Liver (tissue), 10 donors: ENCODE measurements at places on chromosomes 16 and 17. TPM values are rescaled to one million over a fixed set of nuclear protein-coding genes. Genes with fewer than 3 reads are reported as not detected.

DNA sequence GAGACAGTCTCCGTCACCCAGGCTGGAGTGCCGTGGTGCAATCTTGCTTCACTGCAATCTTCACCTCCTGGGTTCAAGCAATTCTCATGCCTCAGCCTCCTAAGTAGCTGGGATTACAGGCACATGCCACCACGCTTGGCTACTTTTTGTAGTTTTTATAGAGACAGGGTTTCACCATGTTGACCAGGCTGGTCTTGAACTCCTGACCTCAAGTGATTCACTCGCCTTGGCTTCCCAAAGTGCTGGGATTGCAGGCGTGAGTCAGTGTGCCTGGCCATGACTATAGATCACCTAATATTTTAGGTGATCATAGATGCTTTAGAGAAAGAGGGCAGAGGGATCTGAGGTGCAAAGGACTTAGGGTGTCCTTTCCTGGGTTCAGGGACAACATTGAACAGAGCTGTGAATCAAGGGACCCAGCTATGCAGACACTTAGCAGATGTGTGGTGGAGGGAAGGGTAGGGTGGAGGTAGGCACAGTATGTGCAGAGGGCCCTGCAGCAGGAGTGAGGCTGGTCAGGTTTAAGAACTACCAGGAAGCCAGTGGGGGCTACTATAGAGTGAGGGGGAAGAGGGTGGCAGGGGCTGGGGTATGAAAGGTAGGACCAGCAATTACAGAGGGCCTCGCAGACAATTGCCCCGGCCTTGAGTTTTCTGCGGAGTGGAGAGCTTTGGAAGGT, 116.5 kb downstream of the CMIP start:
- DNase-seq, result no peak
- no peaks in the 10 kb centered on the region for H3K27me3 ChIP-seq
- H3K4me3 ChIP-seq, result no peak overlapping the region
- no peak overlapping the region for H3K27ac ChIP-seq
- H3K4me1 ChIP-seq, result peaks cover 8% of the 10 kb centered on the region

- no peaks in the 10 kb centered on the region for H3K36me3 ChIP-seq
- H3K27me3 ChIP-seq, result no peaks in the 10 kb centered on the region
- DNase-seq, result no peak
These were observed 112.1 kb downstream of the UTP18 start for GRCh38 chr17:51372345-51373004.

DNA sequence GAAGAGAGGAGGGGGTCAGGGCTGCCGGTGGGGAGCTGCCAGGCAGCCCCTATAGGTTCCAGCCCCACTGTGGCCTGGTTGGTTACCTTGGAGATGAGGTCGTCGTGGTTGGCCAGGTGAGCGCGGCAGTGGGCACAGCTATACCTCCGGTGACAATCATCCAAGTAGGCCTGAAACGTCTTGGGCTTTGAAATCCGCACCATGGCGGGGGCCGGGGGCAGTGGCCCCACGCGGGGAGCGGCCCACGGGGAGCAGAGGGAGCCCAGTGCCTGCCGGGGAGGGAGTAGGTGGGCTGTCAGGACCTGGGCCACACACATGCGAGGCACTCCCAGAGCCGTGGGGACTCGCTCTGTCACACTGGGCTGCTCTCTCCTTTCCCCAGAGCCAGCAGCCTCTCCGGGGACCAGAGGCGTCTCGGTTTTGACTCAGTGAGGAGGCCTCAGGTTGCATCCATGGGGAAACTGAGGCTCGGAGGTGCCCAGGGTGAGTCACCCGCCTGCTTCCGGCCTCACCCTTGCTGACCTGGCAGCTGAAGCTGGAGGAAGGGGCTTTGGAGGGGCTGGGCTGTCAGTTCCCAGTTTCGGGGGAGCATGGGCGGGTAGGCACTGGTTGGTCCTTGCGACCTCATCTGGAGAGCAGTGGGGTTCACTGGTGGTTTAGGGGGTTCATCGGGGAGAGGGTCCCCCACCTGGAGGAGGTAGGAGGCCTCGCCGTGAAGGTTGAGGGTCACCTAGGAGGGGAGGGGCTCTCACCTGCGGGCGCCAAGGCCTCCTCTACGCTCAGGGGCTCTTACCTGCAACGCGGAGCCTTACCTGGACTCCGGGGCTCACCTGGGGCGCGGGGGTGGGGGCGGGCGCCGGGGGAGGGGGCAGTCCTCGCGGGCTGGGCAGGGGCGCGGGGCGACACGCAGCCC, 591 bp downstream of the YPEL3 start:
- H3K36me3 ChIP-seq, result peaks cover 6% of the 10 kb centered on the region
- H3K4me1 ChIP-seq, result peaks cover 38% of the 10 kb centered on the region
- H3K27ac ChIP-seq, result peak overlapping the region; percentile 69
- peak; percentile 54 for DNase-seq
- H3K27me3 ChIP-seq, result no peaks in the 10 kb centered on the region

DNA sequence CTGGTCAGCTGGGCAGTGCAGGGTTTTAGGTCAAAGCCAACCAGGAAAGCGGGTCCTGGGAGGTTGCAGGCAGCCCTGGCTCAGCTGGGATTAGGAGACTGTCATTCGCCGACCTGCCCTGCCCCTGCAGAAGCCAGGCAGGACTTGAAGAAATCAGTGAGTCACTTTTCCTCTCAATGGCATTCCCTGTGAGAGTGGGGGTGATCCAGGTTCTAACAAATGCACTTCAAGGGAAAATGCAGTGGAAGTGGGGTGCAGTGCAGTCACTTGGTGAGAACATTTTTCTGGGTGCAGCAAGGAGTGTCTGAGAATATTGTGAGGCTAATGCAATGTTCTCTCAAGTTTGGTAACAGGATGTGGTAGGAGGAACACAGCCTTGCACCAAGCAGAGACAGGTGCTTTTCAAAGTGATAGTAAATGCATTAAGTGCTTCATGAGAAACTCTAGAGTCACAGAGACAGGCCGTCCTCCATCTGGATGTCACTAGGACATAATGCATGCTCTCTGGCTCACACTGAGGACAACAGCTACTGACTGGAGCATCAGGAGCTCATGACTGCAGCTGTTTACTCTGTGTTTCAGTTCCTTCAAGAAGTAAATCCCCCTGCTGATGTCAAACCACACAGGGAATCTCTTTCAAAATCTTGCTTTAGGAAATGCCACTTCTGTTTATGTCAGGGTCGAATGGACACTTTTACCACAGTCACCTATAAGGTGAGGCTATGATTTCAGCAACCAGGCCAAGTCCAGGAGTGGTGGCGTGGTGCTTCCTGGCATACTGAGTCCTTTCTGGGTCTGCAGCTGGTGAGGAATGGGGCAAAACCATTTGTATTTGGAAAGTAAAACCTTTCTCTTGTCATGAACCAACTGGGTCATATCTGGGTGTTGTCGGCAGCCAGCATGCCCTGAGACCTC, 16.7 kb downstream of the CDK5R1 start:
- H3K36me3 ChIP-seq, result no peaks in the 10 kb centered on the region
- no peak for DNase-seq
- H3K4me1 ChIP-seq, result no peaks in the 10 kb centered on the region
- H3K4me3 ChIP-seq, result no peak overlapping the region
- H3K27ac ChIP-seq, result peak overlapping the region; percentile 53
- H3K27me3 ChIP-seq, result no peaks in the 10 kb centered on the region

DNA sequence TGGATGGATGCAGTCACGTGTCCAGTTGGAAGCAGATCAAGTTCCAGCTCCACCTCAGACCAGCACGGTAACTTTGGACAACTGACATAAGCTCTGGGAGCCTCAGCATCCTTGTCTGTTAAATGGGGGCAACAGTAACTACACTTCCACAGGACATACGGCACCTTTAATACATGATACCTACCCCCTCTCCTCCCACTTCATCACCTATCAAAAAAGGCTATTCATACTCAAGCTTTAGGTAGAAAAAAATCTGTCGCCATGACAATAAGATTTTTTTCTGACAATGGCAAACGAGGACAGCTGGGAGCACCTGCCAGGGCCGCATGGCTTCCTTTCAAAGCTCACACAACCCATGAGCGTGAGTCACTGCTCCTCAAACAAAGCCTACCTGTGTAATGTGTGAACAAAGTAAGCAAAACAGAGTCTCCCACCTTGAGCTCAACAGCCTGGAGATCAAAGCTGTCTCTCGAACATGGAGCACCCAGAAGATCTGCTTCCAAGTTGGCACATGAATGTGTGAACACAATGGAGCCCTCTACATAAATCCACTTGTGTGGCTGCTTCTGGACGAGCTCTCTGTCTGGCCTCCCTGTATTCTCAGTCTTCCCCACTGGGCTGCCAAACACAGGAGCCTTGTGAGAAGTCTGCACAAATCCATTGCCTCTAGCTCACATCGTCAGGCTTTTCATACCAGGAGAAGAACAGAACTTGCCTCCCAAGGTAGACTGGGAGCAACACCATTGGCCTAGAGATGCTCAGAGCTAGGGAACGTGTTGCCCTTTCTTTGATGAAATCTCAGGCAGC, 459.7 kb downstream of the SOX9 start:
- no peak overlapping the region for H3K27ac ChIP-seq
- H3K36me3 ChIP-seq, result no peaks in the 10 kb centered on the region
- H3K4me1 ChIP-seq, result no peaks in the 10 kb centered on the region
- H3K4me3 ChIP-seq, result no peak overlapping the region
- DNase-seq, result no peak

The ASGR1 gene
- total RNA-seq, result 401 TPM

The ZNF629 gene
- total RNA-seq, result 3.3 TPM

DNA sequence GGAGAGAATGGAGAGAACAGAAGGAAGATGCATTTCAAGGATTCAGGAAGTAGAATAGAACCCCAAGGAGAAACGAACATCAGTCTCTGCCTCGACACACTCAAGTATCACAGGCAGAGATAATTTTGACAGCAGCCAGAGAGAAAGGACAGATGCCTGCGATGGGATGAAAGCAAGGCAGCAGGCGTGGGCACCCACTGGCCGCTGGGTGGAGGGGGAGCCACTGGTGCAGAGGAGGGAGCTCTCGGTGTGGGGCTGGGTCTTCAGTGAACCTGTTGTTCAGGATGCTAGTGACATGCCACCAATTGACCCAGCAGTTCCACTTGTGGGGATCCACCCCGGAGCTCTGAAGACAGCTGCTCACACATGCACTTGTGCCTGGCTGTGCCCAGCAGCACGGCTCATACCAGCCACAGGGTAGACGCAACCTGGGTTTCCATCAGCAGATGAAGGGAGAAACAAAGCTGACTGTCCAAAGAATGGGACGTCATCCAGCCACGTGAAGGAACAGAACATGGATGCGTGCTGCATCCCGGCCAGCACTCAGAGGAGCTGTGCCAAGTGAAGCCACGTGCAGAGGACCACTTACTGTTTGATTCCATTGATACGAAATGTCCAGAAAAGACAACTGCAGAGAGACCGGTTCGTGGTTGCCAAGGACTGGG, 127.0 kb downstream of the BANP start:
- H3K36me3 ChIP-seq, result peaks cover 7% of the 10 kb centered on the region
- no peak overlapping the region for H3K4me3 ChIP-seq
- no peaks in the 10 kb centered on the region for H3K27me3 ChIP-seq
- H3K4me1 ChIP-seq, result no peaks in the 10 kb centered on the region

The ZSCAN10 gene
- not detected for total RNA-seq

The KRT12 gene
- not detected for total RNA-seq

- H3K4me1 ChIP-seq, result peaks cover 54% of the 10 kb centered on the region
- no peak for DNase-seq
- no peaks in the 10 kb centered on the region for H3K27me3 ChIP-seq
- peak overlapping the region; percentile 76 for H3K27ac ChIP-seq
These were observed 5.6 kb upstream of the ZFHX3 start for GRCh38 chr16:73053364-73054124.
